ENCODE measurements at places on chromosomes 4 and X.

GRCh38 chr4:89619206-89619962 is 217.6 kb downstream of the SNCA start:
- no peak for DNase-seq

DNA sequence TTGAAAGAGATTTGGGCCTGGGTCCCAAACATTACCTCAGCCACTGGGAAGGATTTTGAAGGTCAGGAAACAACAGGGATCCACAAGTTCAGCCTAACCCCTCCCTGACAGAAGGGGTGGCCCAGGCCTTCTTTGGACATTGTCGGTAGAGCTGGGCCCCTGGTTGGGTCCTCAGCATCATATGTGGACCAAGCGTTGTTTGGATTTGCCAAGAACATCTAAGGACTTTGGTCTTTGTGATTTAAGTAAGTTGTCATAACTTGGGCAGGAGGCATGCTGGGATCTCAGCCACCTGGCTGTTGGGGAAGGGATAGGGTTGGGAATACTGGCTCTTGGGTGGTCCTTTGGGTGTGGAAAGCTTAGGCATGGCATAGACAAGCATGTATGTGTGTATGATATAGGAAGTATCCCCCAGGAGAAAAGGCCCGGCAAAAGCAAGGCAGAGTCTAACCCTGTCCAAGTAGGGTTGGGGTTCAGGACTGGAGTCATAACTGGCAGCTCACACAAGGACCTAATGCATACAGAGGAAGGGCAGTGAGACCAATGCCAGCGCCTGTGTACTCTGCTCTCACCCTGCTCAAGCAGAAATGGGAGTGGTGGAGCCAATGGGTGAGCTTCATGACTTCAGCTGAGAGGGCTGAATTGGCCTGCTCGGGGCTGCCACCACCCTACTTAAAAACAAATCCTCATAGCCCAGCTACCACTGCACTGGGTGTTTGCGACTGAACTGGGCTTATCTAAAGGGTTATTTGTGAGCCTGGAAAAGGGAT is 102.8 kb downstream of the RTL5 start:
- no peak for DNase-seq

DNA sequence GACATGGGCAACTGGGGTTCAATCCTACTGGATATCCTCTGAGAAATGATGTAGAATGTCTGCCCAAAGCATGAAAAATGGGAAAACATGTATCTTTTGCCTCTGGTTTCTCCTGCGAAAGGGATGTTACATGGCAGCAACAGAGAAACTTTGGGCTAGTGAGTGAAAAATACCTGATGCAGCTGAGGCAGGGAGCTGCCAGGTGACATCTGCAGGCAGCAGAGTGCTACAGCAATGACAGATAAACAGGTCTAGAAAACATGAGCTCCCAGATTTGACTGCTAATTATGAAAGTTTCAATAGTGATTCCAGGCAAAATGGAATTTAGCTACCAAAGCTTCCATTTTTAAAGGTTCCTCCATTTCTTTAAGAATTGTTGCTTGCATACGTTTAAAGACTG is 4.8 kb upstream of the CXCL1 start:
- peak; percentile 31 for DNase-seq

- DNase-seq: no peak
These were observed 6.1 kb upstream of the HCCS start for GRCh38 chrX:11105080-11105479.

DNA sequence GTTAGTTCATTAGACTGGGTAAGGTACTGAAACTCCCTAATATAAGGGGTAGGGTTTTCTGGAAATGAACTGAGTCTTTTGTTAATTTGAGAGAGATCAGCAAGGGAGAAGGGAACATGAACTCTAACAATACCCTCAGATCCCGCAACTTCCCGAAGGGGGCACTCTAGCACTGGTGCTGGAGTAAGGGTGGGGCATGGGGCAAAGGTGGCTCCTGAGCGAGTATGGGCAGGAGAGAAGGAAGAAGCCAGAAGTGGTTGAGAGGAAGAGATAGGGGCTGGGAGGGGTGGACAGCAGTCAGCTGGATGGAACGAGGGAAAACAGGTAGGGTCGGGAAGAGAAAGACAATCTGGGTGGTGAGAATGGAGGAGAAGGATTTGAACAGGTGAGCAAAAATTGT is 183.2 kb upstream of the MAGEE2 start:
- no peak for DNase-seq

- no peak for DNase-seq
These were observed at the start of gene RNF212 for GRCh38 chr4:1113311-1114009. TSS of gene RNF212 (minus strand) at chr4:1113564. CDS start at chr4:1113464, 100 bp downstream.

GRCh38 chr4:10832806-10833628 is 148.4 kb upstream of the CLNK start:
- DNase-seq: no peak

- no peak for DNase-seq
These were observed 185.5 kb downstream of the RAB28 start for GRCh38 chr4:13298655-13299054.

GRCh38 chrX:132561483-132561882 is 72.6 kb upstream of the MBNL3 start:
- no peak for DNase-seq

GRCh38 chr4:96713271-96713850 is 873.5 kb downstream of the PDHA2 start:
- no peak for DNase-seq

- peak; percentile 16 for DNase-seq
These were observed 57.2 kb upstream of the BEX4 start for GRCh38 chrX:103157496-103158316.

DNA sequence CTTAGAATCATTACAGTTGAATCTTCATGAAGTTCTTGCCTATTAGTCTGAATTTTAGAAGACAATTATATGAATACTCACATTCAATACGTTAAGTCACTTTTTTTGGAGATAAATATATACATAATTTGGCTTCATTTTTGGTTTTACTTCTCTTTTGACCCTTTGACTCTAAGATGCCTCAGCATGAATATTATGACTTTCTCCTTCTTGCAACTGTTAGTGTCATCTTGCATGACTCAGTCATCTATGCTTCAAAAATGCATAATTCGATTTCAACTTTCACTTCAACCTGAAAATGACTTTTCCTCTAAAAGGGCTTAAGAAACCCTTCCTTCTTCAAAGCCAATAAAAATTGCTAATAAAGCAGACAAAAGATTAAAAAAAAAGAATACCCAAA is 1427.5 kb downstream of the ADGRL3 start:
- DNase-seq: no peak

GRCh38 chr4:2166253-2166652 is 75.7 kb downstream of the HAUS3 start:
- DNase-seq: no peak

DNA sequence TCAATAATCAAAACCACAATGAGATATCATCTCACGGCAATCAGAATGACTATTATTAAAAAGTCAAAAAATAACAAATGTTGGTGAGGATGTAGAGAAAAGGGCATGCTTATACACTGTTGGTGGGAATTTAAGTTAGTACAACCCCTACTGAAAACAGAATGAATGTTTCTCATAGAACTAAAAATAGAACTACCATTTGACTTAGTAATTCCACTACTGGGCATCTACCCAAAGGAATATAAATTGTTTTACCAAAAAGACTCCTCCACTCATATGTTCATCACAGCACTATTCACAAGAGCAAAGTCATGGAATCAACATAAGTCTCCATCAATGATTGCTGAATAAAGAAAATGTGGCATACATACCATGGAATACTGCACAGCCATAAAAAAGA is 278.1 kb upstream of the ARSJ start:
- no peak for DNase-seq

- DNase-seq: no peak
These were observed 283.9 kb downstream of the ANKRD50 start for GRCh38 chr4:124428648-124429047.

- DNase-seq: no peak
These were observed 169.6 kb downstream of the MID1IP1 start for GRCh38 chrX:38970845-38971244.

DNA sequence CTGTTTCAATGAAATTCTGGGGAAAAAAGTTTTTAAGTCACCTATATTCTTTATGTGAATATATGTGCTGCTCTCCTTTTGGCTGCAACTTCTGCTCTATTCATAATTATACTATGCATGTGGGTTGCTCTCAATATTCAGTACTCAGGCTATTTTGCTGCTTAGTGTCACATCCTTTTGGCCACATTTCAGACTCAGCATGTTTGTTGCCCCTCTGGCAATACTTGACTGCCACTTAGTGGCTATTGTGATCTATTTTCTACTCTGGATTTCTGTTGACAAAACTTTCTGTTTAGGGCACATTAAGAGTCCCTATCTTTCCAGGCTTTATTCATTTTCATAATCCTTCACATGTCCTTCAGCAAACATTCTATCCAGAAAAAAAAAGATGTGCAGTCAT is 15.8 kb upstream of the CT45A1 start:
- DNase-seq: no peak

GRCh38 chr4:23929248-23929647 is 39.4 kb upstream of the PPARGC1A start:
- no peak for DNase-seq

DNA sequence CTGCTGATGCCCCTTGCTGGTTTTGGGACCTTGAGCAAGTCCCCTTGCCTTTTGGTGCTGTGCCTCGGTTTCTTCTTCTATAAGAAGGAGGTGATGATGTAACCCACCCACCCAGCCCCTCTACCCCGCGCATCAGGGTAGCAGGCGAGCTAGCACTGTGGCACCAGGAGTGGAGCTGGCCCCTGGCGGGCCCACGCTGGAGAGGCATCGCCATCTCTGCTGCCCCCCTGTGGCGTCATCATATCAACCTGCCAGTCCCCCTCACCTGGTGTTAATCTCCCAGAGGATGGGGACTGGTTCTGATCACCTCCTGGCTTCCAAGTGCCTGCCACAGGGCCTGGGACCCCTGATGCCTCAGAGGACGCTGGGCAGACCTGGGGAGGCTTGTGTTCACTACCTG is 6.3 kb upstream of the SORCS2 start:
- DNase-seq: no peak

GRCh38 chrX:122868631-122869030 is 315.4 kb upstream of the GRIA3 start:
- no peak for DNase-seq

- no peak for DNase-seq
These were observed 65.9 kb downstream of the AMOT start for GRCh38 chrX:112774651-112775293.

GRCh38 chrX:131975851-131976250 is 47.3 kb upstream of the STK26 start:
- no peak for DNase-seq

DNA sequence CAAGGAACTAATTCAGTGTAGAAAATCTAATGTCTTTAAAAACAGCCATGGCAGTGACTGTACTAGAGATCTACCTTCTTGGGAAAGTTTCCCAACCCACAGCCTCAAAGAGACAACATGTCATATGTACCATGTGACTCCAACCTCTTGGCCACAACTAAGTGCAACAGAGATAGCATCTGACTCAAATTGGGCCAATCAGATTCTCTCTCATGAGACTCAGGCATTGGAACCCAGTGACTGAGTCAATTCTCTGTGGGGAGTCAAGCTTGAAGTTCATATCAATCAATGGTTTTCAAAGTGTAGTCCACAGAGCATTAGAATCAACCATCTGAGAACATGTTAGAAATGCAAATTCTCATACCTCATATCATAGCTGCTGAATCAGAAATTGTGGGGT is 123.3 kb downstream of the MBNL3 start:
- no peak for DNase-seq

DNA sequence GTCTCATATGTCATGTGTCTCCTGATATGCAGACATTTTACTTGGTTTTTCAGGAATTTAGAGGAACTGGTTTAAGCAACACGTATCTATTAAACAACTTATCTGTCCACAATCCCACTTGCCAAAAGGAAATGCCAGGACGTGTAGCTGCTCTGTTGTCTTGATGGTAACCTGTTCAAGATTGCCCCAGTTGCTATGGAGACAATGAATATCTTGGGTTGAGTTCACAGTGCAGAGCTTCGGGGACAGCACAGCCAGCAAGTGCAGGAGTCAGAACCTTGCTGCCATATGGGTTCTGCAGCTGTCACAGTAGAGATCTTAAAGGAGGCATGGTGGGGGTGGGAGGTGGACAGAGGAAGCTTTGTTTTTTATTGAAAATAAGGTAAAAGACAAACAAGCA is 28.7 kb upstream of the FAM9B start:
- no peak for DNase-seq

GRCh38 chrX:118114971-118115370 is 1.6 kb downstream of the KLHL13 start:
- no peak for DNase-seq

DNA sequence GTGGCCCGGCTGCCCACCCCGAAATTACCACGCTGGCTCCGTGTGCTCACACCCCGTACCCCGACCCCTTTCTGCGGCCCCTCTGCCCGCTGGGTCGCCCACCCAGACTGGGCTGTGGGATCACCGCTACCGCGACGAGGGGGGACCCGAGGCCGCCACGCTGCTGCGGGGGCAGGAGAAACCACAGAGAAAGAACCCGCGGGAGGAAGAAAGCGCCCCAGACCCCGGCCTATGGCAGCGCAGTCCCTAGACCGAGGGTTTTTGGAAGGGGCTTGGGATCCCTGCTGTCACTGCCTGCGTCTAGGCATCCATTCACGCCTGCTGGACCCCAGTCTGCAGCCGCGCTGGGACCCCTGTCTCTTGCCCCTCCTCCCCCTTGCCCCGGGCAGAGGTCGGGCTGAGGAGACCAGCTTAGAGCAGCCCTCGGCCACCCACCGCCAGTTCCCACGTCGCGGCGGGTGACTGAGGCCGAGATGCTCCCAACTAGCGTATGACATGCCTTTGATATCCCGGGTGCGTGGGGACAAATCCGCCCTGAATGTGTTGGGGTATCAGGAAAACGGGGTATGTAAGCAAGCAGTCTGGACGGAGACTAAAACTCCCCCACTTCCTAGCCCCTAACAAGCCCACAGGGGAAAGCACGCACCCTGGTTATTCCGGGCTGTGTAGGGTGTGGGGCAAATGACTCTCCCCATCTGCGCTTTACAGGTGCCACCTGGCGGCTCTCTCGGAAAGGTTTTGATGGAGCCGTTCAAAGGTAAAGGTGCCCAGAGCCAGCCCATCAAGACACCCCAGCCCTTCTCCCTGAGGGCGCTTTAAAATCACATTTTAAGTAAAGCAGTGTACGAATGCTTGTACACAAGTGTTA is 862 bp upstream of the INPP4B start:
- peak; percentile 41 for DNase-seq

GRCh38 chr4:153269218-153269990 is 65.2 kb downstream of the TRIM2 start:
- DNase-seq: no peak

- no peak for DNase-seq
These were observed 302 bp downstream of the NHS start for GRCh38 chrX:17375367-17375636.

DNA sequence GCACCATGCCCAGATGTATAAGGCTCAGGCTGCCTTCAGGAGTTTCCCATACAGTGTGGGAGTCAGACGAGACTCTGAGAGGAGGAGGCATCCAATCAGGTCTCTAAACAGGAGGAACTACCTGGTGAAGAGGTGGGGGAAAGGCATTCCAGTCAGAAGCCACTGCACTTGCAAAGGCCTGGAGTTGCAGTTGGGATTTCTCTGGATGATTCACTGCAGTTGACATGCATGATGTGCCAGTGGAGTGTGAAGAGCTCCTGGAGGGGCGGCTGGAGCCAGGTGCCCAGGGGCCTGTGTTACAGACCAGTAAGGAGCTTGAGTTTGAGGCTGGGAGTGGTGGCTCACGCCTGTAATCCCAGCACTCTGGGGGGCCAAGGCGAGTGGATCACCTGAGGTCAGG is 339.1 kb downstream of the ARHGAP10 start:
- no peak for DNase-seq

GRCh38 chr4:138112389-138112788 is 129.8 kb downstream of the SLC7A11 start:
- no peak for DNase-seq

GRCh38 chr4:8768357-8768999 is 103.2 kb downstream of the HMX1 start:
- no peak for DNase-seq
